ENCODE measurements at places on chromosomes 1 and 21.

GRCh38 chr1:227255086-227255732 lies 63.1 kb downstream of the CDC42BPA start:
- DNase-seq = no peak

DNA sequence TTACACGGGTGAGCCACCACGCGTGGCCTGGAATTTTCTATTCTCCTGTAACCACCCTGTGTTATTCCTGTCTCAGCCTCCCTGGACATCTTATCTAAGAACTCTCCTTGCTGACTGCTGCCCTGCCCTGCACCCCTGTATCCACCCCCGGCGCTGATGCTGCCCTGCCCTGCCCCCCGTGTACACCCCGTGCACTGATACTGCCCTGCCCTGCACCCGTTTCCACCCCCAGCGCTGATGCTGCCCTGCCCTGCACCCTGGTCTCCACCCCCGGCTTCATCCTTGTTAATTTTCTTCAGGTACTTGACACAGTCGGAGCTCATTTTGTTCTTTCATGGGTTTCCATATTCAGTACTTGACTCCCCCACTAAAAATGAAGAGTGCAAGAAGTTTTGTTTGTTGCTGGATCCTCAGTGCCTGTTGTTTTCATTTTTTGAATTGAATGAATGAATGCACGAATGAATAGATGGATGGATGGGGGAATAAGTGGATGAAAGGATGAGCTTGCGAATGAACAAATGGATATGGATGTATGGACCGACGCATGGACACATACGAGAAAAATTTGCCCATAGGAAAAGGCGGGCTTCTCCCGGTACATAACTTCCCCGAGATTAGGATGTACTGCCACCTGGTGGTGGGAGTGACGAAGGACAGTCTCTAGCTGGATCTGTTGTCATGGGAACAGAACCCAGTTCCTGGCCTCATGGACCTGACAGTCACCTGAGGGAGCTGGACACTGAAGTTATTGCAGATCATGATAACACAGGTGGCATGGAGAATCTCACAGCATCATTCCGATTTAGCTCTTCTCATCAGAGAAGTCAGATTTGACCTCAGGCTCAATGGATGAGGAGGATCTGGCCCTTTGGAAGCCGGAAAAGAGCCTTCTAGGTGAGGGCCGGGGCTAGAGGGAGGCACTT lies 14.9 kb downstream of the AADACL4 start:
- DNase-seq = peak; percentile 39

DNA sequence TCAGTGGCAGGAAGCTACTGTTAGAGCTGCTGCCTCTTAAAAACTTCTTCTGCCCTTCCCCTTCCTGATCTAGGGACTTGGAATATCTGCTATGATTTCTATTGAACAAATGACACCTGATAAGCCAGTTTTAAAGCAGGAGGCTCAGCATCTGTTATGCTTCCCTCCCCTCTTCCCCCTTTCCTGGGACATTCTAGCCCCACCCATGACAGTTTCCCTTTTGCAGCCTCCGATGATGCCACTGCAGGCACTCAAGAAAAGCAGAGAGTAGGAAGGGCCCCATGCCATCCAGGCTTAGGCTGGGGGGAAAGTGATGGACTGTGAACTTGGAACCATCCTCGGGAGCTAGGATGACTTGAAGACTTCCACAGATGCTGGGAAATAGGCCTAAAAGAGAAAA lies 15.1 kb upstream of the EPB41 start:
- no peak for DNase-seq

DNA sequence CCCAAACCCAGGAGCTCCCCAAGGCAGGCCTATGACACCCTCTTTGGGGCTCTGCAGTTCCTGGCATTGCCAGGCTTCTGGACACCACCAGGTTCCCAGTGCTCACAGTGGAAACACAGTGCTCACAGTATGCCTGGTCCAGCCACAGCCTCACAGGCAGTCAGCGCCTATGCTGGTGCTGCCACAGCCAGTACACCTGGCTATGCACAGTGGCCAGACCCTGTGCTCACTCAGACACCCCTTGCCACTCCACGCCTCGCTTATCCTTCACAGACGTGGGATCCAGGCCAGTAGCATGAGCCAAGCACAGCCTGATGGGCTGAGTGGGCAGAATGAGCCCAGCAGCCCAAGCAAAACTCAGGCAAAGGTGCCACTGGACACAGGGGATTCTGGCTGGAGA lies 579.2 kb upstream of the ADGRL2 start:
- no peak for DNase-seq

DNA sequence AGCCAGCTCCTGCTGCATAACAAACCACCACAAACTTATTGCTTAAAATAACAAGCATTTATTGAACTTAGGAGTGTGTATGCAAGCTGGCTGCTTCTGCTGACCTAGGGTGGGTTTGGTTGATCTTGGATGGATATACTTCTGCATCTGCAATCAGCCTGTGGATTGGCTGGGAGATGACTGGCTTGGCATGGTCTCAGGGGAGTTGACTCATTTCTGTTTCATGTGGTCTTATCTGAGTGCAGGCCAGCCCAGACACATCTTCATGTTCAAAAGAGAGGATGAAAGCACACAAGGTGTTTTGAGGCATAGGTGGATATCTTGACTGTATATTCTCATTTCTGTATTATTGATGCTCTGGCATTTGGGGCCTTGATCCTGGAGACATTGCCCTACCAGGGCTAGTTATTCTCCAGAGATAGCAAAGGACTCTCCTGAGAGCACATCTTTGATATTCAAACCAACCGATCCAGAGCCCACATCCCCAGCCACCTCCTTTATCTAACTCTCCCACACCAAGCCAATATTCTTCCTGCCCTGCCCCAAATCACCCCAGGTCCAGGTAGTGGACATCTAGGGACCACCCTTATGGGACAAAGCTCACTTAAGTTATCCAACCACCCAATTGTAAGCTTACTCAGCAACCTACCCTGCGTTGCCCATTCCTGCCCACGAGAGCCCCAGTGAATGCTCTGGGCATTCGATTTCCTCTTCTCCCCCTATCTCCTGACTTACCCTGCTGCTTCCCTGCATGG lies 350.8 kb downstream of the PTPRU start:
- no peak for DNase-seq

DNA sequence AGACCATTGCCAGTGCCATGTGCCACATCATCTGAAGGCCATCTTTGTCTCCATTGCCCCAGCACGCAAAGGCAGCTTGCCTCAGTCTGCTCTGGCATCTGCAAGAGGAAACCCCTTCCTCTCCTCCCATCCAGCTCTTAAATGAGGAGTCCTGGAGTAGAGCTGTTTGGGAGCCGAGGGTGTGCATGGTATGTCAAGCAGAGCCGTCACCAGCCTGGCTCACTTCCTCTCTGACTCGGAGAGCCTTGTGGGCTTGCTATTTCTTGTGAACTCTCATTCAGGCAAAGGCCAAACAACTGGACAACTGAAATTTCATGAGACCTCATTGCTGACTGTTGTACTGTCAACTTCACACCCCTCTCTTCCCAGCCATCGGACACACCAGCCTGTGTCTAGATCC lies 143.9 kb downstream of the SIPA1L2 start:
- DNase-seq = no peak

DNA sequence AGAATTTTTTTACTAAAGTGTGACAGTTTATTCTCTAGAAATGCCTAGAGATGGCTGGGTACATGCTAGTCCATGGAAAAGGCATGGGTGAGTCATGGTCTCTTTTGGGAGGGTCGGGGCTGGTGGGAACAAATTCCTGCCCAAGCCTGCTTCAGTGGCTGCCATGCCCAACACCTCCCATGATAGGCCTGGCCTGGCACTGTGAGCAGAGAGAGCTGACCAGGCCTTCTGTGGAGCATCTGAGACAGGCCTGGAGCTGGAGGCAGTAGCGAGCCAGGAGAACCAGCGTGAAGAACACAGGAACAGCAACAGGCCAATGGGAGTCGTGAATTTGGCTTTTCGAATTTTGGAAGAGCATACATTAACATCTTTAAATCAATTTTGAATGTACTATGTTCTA lies 209.2 kb downstream of the SDCCAG8 start:
- DNase-seq = no peak

DNA sequence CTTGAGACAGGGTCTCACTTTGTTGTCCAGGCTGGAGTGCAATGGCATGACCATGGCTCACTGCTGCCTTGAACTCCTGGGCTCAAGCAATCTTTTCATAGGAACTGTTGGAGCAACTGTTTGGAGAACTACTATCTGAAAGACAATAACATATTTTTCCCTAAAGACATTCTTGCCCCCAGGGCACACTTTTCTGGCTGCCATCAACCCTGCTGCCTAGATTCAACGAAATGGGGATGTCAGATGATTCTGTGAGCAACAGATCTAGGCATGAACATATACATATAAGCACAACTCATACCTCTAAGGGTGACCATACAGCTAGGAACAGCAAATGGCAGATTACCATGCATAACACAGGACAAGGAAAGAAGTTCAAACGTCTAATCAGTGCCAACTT lies 27.4 kb downstream of the JAK1 start:
- DNase-seq = no peak

DNA sequence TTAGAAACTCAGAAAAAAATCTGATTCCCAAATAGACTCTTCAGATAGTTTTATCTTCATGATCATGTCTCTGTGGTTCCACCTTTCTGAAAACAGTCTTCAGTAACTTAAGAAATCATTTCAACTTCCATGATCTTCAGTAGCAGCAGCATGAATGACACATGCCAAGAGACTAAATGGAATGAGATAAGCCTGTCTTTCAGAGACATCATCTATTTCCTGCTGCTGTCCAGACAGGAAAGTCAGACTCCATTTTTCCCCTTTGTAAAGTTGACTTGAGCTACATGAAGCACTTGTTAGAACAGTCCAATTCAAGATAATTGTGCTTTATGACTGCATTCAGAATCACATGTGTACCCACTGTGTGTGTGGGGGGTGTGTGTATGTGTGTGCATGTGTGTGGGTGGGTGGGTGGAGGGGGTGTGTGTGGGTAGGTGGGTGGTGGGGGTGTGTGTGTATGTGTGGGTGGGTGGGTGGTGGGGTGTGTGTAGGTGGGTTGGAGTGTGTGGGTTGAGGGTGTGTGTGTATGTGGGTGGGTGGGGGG lies 58.8 kb downstream of the CLIC4 start:
- DNase-seq = no peak

- DNase-seq = no peak
These were observed 147.1 kb upstream of the ATP1B1 start for GRCh38 chr1:168959382-168959781.

DNA sequence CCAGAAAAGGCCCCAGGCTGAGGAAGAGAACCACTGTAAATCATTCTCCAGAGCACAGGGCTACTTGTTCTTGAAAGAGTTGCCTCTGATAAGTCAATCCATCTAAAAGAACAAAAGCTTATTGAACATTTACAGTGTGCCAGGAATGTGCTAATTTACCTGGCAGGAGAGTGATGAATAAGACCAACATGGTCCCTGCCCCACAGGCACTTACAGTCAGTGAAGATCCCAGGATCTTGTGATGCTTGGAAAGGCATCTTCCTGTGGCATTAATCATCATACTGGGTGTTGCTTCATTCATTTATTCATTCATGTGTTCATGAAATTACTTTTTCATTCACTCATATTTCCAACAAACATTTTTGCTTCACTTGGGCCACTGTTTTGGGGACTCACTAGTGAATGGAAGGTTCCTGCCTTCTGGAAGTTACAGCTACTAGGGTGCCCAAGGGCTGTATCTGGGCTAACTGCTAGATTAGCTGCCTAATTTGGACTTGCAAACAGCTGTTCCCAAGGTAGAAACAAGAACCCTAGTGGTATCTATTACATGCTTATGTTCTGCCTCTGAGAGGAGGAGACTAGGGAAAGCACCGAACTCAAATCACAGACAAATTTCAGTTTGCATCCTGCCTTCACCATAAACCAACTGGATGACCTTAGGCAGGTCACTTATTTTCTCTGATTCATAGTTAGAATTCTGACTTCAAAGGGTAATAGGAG lies 133.5 kb downstream of the CLIC6 start:
- no peak for DNase-seq

DNA sequence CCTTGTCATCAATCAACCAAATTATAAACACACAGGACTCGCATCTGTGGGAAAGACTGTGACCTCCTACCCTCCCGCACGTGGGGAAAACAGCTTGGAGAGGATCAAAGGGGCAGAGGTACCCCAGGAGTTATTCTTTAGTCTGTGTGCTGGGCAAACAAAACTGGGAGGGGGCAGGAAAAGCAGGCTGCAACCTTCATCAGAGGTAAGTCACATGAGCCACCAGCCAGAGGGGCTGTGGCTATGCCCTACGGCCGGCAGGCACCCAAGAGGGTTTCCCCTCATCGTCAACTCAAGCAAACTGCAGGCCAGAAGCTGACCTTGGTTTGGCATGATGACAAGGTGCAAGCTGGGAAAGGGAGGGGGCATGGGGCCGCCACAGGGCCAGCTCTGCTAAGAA lies 12.5 kb downstream of the SMIM12 start:
- DNase-seq = no peak

DNA sequence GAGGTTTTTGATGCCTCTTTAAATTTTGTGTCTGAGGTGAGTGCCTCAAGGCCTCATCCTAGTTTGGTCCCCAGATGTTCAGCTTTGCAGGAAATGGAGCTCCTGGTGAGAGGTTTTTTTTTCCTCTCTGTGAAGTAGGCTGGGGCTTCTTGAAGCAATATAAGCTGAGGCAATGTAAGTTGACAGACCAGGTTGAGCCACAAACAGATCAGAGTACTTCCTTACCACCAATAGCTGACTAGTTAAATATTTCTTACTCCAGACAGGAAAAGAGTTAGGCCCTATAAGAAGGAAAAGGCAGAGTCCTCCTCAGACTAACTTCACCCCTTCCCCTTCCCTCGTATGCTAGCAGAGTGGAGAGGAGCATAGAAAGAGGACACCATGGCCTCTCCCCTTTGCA lies 341.0 kb downstream of the LMO4 start:
- DNase-seq = no peak

GRCh38 chr1:197042676-197043341 lies 24.3 kb downstream of the F13B start:
- DNase-seq = no peak
